ENCODE measurements at places on chromosomes 2 and 18.

- DNase-seq, result no peak
Measured at GRCh38 chr2:26767129-26767528, 3.0 kb downstream of the SLC35F6 start.

DNA sequence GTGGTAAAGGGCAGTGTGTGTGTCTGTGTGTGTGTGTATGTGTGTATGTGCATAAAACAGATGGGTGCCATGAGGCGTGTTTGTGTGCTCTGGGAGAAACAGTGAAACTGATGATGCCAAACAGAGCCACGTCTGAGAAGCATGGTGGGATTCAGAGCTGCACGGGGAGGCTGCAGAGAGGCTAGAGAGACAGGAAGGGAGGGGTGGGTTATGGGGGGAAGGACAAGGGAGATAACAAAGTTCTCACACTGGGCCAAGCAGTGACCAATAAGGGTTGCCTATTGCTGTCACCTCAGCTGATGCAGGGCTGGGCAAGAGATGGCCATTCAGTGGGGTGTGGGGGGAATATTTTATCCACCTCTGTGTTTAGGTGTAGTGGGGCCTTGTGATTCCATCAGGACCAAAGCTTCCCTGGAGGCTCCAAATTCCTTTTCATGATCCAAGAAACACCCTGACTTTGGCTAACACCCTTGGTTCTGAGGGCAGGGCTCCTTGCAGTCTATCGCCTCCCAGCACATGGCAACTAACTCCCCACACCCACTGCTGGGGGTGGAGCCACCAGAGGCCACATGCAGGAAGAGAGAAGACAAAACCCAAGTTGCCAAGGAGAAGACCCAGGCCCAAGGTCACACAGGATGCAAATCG is 54.2 kb upstream of the POMC start:
- DNase-seq, result no peak

- DNase-seq, result no peak
Measured at GRCh38 chr2:158179660-158180059, 78.0 kb downstream of the UPP2 start.

DNA sequence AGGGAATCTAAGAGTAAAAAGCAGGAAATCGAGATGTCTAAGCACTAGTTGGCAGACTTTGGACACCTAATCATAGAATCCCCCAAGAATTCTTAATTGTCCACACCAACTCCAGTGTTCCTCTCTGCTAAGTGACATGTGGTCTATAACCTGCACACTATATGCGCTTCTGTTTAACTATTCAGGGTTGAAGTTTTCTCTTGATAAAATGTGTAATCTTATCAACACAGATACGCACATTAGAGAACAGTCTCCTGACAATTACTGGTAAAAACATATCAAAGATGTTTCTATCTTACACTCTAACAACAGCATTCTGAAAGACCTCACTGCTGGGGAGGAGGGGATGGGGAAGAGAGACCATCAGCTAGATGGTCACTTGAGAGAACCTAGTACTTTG is 3.9 kb downstream of the ABCB11 start:
- no peak for DNase-seq

GRCh38 chr2:225041207-225041850 is 939 bp downstream of the DOCK10 start:
- DNase-seq, result peak; percentile 37

Measured in stimulated activated CD8-positive, alpha-beta memory T cell treated with anti-CD3 and anti-CD28 coated beads, Interleukin-7, amount 100 ng/mL, for 24 hours (primary cell).